H1 (cell line): ENCODE measurements at places on chromosomes 7 and 10. TPM values are rescaled to one million over a fixed set of nuclear protein-coding genes. Genes with fewer than 3 reads are reported as not detected.

Gene PRLHR
- total RNA-seq: not detected in 2 replicates

Gene CCDC7
- total RNA-seq: 0.46 and 0.74 TPM in 2 replicates

GRCh38 chr10:34092891-34093290, 722.2 kb downstream of the PARD3 start:
- H3K27me3 ChIP-seq: no peaks in the 10 kb centered on the region
- no peaks in the 10 kb centered on the region for H3K36me3 ChIP-seq
- no peak for DNase-seq
- H3K4me1 ChIP-seq: no peaks in the 10 kb centered on the region

DNA sequence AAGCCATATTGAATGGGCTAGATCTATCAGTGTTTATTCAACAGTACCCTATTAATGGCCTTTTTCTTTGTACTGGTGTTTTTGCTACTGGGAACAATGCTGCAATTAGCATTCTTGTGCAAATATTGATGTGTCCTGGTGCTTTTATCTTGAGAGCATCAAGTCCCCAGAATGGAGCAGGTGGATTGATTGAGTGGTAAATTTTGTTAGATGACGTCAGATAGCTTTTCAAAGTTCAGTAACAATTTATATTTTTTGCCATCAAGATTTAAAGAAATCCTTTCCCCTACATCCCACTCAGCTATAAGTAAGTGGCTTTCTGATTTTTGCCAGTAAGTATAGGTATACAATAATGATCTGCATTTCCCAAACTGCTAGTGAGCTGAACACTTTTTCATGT, 63.4 kb upstream of the SYPL1 start:
- H3K27ac ChIP-seq: no peak overlapping the region
- no peaks in the 10 kb centered on the region for H3K27me3 ChIP-seq
- H3K36me3 ChIP-seq: no peaks in the 10 kb centered on the region
- H3K4me3 ChIP-seq: no peak overlapping the region
- H3K4me1 ChIP-seq: peaks cover 2% of the 10 kb centered on the region; the same call in 1 of the 2 replicates
- no peak for DNase-seq

DNA sequence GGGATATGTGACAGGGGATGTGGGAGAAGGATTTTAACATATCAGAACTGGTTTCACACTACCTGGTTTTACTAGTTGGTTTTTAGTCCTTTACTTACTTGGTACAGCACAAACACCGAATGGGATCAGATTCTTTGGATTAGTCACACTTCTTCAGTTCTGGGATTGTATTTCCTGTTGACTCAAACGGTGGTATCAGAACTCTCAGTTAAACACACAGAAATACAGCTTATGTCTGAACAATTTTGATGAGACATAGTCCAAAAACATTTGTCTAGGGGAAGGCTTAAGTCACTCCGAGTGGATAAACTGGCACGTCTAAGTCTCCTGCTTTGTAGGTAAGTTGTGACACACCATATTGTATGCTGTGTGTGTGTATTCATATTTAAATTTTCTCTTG, 480.5 kb downstream of the PHTF2 start:
- DNase-seq: no peak
- no peak overlapping the region for H3K27ac ChIP-seq
- H3K4me3 ChIP-seq: no peak overlapping the region
- no peaks in the 10 kb centered on the region for H3K27me3 ChIP-seq

GRCh38 chr10:42556931-42557330, 81.4 kb downstream of the ZNF33B start:
- no peak for DNase-seq
- H3K27ac ChIP-seq: no peak overlapping the region
- no peaks in the 10 kb centered on the region for H3K4me1 ChIP-seq
- H3K27me3 ChIP-seq: no peaks in the 10 kb centered on the region
- no peak overlapping the region for H3K4me3 ChIP-seq

Gene NKX2-3
- not detected in 2 replicates for total RNA-seq

Gene LRIT1
- total RNA-seq: not detected in 2 replicates

GRCh38 chr7:134721171-134721570, 58.3 kb upstream of the CALD1 start:
- H3K27me3 ChIP-seq: peaks cover 1% of the 10 kb centered on the region
- H3K27ac ChIP-seq: no peak overlapping the region
- H3K4me1 ChIP-seq: no peaks in the 10 kb centered on the region
- DNase-seq: no peak

GRCh38 chr7:7264306-7265040, 82.1 kb downstream of the C1GALT1 start:
- DNase-seq: no peak
- H3K4me3 ChIP-seq: no peak overlapping the region
- H3K27me3 ChIP-seq: no peaks in the 10 kb centered on the region
- no peaks in the 10 kb centered on the region for H3K36me3 ChIP-seq

DNA sequence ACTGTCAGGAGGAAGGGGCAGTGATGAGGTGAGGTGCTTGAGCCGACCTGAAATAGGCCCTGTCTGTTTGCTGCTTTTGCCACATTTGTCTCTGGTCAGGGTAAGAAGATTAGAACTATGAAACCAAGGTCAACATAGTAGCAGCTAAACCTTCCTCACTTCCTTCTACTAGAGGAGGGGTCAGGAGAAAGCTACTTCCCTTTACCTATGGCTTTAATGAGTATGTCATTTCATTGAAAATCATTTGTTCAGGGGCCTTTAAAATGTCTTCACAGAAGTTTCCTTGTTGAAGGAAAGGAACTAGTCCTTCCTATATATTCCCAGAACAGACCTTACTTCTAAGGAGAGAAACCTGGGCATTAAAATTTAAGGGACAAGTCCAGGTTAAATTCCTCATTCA, 19.0 kb downstream of the HYAL4 start:
- no peaks in the 10 kb centered on the region for H3K27me3 ChIP-seq
- no peak for DNase-seq
- H3K4me1 ChIP-seq: peaks cover 2% of the 10 kb centered on the region
- no peak overlapping the region for H3K27ac ChIP-seq

Gene SVOPL
- total RNA-seq: 1.1 TPM in 2 replicates

GRCh38 chr7:38186593-38187314, 8.7 kb downstream of the STARD3NL start:
- no peaks in the 10 kb centered on the region for H3K27me3 ChIP-seq
- DNase-seq: no peak
- H3K4me1 ChIP-seq: peaks cover 5% of the 10 kb centered on the region
- no peak overlapping the region for H3K4me3 ChIP-seq
- no peak overlapping the region for H3K27ac ChIP-seq

GRCh38 chr7:107712025-107712424, 31.9 kb upstream of the CBLL1 start:
- H3K36me3 ChIP-seq: no peaks in the 10 kb centered on the region
- DNase-seq: no peak

- H3K36me3 ChIP-seq: peaks cover 3% of the 10 kb centered on the region; the same call in 1 of the 2 replicates
- DNase-seq: no peak
- no peaks in the 10 kb centered on the region for H3K4me1 ChIP-seq
- no peak overlapping the region for H3K27ac ChIP-seq
- no peaks in the 10 kb centered on the region for H3K27me3 ChIP-seq
Measured at GRCh38 chr10:113872139-113873030, 17.9 kb downstream of the NHLRC2 start.

Gene GOLGA7B
- 0.04 TPM in 1 of 2 replicates, not detected in the other for total RNA-seq

DNA sequence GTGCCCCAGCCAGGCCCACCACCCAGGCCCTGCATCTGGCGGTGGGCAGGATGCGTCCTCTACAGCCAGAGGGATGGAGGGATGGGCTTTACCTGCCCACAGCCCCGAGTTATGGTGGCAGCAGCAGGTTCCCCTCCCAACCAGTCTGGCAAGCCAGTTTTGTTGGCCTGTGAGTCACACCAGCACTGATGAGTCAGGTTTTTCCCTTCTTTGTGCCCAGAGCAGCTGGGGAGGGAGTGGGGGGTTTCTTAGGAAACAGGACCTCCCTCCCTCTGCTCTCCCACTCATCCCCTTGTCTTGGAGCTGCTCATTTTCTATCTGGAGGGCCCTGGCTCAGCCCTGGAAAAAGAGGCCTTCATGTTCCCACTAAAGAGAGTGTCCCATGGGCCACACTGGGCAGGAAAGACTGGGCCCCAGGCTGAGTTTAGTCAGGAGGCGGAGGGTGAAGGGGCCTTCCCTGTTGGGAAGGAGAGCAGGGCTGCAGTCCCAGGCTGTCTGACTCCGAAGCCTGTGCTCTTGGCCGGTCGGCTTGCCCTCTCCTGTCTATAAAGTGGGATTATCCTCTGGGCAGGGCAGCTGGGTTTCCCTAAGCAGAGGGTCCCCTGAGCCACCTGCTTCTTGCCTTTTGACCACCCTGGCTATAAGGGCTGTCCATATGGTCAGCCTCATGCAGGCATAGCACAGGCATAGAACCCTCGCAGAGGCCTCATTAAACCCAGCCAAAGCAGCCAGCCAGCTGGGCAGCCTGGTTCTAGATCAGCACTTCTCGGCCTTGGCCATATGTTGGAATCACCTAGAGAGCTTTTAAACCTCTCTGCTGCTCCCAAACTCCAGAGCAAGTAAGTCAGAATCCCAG, 30.2 kb upstream of the ANKRD2 start:
- H3K4me1 ChIP-seq: peaks cover 8% of the 10 kb centered on the region
- peak overlapping the region; percentile 32; the same call in 1 of the 2 replicates for H3K27ac ChIP-seq
- no peaks in the 10 kb centered on the region for H3K27me3 ChIP-seq
- H3K4me3 ChIP-seq: no peak overlapping the region
- DNase-seq: no peak

Gene IDI1
- total RNA-seq: 56.6 and 60.5 TPM in 2 replicates

GRCh38 chr10:100509241-100509840, 10.3 kb downstream of the SEC31B start:
- no peak overlapping the region for H3K27ac ChIP-seq
- DNase-seq: no peak
- peaks cover 11% of the 10 kb centered on the region; the same call in 1 of the 2 replicates for H3K27me3 ChIP-seq
- no peak overlapping the region for H3K4me3 ChIP-seq
- no peaks in the 10 kb centered on the region for H3K36me3 ChIP-seq

DNA sequence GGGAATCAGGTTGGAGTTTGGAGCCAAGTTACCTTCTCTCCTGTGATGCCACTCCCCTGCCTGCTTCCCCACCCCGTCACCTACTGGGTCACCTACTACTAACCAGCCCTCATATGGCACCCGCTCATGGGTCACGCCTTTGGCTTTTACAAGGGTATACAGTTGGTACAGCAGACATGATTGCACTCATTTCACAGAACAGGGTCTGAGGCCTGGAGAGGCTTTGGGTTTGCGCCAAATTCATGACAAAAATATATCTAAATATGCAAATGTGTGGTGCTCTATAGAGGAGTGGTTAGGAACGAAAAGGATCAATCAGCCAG, 10.7 kb downstream of the CRYGN start:
- H3K36me3 ChIP-seq: no peaks in the 10 kb centered on the region
- H3K27ac ChIP-seq: no peak overlapping the region
- no peaks in the 10 kb centered on the region for H3K27me3 ChIP-seq
- H3K4me1 ChIP-seq: peaks cover 16% of the 10 kb centered on the region
- no peak for DNase-seq

GRCh38 chr7:138405496-138405895, 54.6 kb upstream of the TRIM24 start:
- DNase-seq: no peak
- no peak overlapping the region for H3K27ac ChIP-seq
- no peaks in the 10 kb centered on the region for H3K27me3 ChIP-seq
- no peak overlapping the region for H3K4me3 ChIP-seq
- no peaks in the 10 kb centered on the region for H3K4me1 ChIP-seq

GRCh38 chr7:94250987-94251386, 143.7 kb upstream of the COL1A2 start:
- H3K27ac ChIP-seq: no peak overlapping the region
- H3K4me1 ChIP-seq: no peaks in the 10 kb centered on the region
- no peaks in the 10 kb centered on the region for H3K27me3 ChIP-seq
- H3K4me3 ChIP-seq: no peak overlapping the region
- no peaks in the 10 kb centered on the region for H3K36me3 ChIP-seq

Gene ECHDC3
- total RNA-seq: 19.9 and 20.1 TPM in 2 replicates

Gene ASB10
- total RNA-seq: not detected in 2 replicates

GRCh38 chr10:71645185-71645584, 74.4 kb downstream of the C10orf105 start:
- H3K4me3 ChIP-seq: no peak overlapping the region
- no peaks in the 10 kb centered on the region for H3K27me3 ChIP-seq
- no peaks in the 10 kb centered on the region for H3K36me3 ChIP-seq

Gene HSPA12A
- total RNA-seq: 4.8 and 6.9 TPM in 2 replicates

Gene EPHA1
- total RNA-seq: 133 and 139 TPM in 2 replicates

DNA sequence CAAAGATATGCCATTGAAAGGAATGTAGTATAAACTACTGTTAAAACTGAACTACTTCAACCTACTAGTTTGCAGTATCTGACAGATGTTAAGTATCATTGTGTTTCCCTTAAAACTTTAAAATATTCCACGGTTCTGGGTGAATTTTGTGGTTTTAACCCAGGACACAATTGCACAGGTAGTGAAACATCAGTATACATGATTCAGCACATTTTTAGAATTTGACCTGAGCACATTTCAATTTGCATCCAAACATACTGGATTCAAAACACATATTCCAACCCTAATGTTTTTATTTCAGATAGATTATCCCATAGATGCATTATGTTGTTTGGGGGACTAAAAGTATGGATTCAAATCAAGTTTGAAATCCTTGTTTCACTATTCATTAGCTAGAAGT, 129.9 kb upstream of the ZNF804B start:
- no peak for DNase-seq
- H3K27me3 ChIP-seq: no peaks in the 10 kb centered on the region
- H3K4me1 ChIP-seq: peaks cover 2% of the 10 kb centered on the region; the same call in 1 of the 2 replicates
- H3K27ac ChIP-seq: no peak overlapping the region
- H3K36me3 ChIP-seq: no peaks in the 10 kb centered on the region

Gene ABCC2
- total RNA-seq: 0.42 and 1.1 TPM in 2 replicates

DNA sequence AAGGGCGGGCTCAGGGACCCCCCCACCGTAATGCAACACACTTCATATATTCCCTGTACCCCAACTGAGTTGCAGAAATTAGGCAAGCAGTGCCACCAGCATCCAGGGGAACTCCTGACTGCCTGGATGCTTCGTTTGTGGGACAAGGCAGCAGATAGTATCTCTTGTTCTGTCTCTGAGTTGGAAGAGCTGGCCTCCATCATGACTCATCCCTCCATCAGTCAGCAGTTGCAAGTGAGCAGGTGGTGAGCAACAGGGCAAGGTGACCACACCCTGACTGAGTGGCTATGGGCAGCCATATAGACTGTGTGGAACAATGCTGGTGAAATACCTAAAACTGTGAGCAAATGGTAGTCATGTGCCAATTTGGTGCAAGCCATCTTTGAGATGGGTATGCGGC, 22.8 kb upstream of the ADAMTS14 start:
- H3K27me3 ChIP-seq: no peaks in the 10 kb centered on the region
- H3K4me3 ChIP-seq: no peak overlapping the region
- H3K36me3 ChIP-seq: peaks cover 5% of the 10 kb centered on the region
- no peak for DNase-seq
- no peaks in the 10 kb centered on the region for H3K4me1 ChIP-seq

DNA sequence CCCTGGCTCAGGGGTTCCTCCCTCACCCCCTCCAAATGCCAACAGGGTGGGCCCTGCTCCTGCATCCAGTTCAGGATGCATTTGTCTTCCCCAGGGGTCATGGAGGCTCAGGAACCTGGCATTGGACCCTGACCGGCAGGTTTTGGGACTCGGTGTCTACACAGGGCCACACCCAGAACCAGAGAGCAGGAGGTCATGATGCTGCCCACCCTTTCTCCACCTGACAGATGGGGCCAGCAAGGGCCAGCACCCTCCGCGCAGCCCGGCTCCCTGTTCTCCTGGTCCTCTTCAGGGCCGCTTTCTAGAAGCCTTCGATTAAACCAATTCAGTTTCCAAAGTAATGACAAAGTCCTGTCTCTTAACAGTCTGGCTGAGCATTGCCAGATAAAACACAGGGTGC, 50.2 kb downstream of the CAMK2B start:
- no peak overlapping the region for H3K27ac ChIP-seq
- peaks cover 24% of the 10 kb centered on the region for H3K27me3 ChIP-seq
- no peaks in the 10 kb centered on the region for H3K36me3 ChIP-seq
